ENCODE measurements at places on chromosomes 5 and 9.
A peak's percentile ranks its signal among the peaks of the same experiment; 100 is the strongest.

GRCh38 chr5:110333384-110333783, 393.1 kb downstream of the TMEM232 start:
- DNase-seq: peak; percentile 8

GRCh38 chr9:108410161-108410560, 445.6 kb downstream of the ACTL7B start:
- no peak for DNase-seq

- DNase-seq: peak; percentile 59
Observed at GRCh38 chr5:115838885-115839518, 2.4 kb downstream of the ATG12 start.

DNA sequence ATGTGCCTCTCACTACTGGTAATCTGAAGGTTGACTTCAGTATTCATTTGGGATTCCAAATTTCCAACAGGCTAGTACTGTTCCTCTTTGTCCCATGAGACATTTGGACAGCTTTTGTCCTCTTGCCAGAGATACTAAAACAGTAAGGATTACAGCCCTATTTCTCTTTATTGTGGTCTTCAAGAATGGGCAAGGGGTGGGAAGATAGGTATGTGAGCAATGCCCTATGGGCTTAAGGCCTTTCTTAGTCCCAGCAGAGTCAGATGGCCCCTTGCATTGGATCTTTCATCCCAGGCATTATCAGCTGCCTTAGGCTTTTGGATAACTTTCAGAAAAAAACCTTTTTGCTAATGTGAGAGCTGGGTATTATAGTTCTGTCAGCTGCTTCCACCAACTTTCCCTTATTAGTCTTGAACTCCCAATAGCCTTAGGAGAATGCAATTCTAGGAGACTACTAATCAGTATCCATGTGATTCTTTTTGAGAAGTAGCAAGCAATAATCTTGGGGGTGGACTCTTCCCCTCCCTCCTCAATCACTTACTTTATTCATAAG, 361.1 kb upstream of the NUDT12 start:
- DNase-seq: no peak

GRCh38 chr5:133199417-133200178, 147.8 kb downstream of the HSPA4 start:
- no peak for DNase-seq

GRCh38 chr9:115209601-115210306, 91.8 kb upstream of the TNC start:
- DNase-seq: peak; percentile 92

GRCh38 chr9:95509851-95510708, 6.7 kb downstream of the PTCH1 start:
- DNase-seq: no peak

DNA sequence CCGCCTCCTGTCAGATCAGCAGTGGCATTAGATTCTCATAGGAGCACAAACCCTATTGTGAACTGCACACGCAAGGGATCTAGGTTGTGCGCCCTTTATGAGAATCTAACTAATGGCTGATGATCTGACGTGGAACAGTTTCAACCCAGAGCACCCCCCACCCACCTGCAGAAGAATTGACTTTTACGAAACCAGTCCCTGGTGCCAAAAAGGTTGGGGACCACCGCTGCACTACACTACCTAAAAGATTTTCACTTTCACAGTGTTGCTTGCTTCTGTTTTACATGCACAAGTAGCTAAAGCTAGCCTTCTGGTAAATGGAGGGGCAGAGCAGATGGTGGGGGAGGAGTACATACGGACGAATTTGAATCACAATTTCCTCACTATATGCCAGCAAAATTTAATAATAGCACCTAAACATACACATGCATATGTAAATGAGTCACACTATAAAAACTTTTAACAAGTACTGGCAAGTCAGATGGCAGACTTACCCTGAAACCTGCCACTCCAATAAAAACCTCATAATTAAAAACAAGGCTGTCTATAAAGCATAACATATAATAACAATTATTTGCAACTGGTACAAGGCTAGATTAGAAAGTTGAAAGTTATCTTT, 24.0 kb upstream of the CDKN2B start:
- no peak for DNase-seq
